ENCODE measurements at places on chromosomes 11 and 22.

- DNase-seq: no peak
Measured at GRCh38 chr11:7668911-7669310, 4.4 kb downstream of the CYB5R2 start.

DNA sequence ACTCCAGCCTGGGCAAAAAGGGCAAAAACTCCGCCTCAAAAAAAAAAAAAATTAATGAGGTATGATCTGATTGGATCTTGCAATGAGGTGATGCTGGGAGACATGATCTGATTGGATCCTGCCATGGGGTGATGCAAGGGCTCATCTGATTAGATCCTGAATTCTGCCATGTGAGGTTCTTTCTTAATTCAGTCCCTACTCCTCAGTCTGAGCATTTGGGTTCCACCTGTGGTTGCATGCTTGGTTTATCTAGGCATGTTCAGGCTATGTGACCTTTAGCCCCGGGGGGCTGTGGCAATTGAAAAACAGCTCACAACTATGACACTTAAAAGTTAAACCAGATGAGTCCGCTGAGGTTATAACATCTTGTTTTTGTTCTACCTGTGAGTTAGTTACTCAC lies 4.8 kb upstream of the TRIM6 start:
- DNase-seq: no peak

- peak; percentile 61 for DNase-seq
Measured at GRCh38 chr11:126978911-126979310, 21.7 kb downstream of the KIRREL3 start.

DNA sequence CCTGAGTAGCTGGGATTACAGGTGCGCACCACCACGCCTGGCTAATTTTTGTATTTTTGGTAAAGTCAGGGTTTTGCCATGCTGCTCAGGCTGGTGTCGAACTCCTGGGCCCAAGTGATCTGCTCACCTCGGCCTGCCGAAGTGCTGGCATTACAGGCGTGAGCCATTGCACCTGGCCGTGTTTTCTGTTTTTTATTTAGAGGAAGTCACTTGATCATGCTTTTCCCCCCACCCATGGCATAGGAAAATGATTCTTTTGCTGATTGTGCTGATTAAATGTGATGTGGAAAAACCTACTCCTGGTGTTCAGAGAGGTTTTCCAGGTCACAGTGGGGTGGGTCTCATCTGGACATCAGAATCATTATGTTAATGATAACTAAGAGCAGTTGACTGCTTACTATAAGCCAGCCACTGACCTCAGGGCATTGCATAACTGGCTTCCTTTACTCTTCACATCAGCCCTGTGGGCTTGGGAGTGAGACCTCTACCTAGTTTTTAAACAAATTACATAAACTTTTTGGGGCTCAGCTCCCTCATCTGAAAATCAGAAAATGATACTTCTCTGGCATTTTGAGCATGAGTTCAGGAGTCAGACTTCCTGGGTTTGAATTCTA lies 71.0 kb downstream of the PTPRJ start:
- DNase-seq: no peak

DNA sequence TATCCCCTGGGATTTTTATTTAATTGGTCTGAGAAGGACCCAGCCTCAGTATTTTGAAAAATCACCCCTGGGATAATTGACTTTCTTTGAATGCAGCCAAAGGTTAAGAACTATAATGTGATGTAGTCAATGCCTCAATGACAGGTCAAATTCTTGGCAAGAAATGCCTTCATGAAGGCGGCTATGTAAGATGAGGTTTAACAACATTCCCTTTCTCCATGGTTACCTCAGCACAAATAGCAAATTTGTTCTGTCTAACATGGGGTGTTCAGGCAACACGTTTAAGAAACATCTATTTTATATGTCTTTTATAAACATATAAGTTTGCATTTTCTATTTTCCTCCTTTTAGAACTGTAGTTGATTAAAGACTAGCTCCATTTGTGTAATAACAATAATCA lies 5.3 kb downstream of the SLN start:
- no peak for DNase-seq

DNA sequence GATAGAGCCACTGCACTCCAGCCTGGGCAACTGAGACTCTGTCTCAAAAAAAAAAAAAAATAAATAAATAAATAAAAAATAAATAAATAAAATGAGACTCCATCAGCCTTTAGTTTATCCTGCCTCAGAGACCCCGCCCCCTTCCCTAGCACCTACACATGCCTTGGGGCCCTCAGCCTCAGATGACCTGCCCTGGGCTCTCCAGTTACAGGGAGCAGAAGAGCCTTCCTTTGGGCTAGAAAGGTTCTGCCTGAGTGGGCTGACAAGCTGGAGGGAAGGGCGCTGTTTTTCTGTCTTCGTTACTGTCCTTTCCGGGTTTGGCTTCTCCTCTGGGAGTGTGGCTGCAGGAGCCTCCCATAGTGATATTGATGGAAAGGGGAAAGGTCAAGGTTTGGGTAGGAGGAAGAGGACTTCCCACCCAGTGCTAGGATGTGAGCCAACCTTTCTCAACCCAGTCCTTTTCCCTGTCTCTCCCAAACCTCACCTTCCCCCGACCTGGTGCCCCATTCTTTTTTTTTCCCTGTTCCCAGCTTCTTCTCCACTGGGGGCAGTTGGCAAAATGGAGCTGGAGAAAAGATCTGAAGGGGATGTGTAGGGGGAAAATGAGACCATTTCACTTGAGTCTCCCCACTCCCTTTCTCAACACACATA lies 1.5 kb upstream of the SF3B2 start:
- DNase-seq: no peak

GRCh38 chr11:70299636-70300035 lies 29.1 kb downstream of the PPFIA1 start:
- DNase-seq: no peak

- no peak for DNase-seq
Measured at GRCh38 chr11:1918436-1919315, 827 bp upstream of the TNNT3 start.

DNA sequence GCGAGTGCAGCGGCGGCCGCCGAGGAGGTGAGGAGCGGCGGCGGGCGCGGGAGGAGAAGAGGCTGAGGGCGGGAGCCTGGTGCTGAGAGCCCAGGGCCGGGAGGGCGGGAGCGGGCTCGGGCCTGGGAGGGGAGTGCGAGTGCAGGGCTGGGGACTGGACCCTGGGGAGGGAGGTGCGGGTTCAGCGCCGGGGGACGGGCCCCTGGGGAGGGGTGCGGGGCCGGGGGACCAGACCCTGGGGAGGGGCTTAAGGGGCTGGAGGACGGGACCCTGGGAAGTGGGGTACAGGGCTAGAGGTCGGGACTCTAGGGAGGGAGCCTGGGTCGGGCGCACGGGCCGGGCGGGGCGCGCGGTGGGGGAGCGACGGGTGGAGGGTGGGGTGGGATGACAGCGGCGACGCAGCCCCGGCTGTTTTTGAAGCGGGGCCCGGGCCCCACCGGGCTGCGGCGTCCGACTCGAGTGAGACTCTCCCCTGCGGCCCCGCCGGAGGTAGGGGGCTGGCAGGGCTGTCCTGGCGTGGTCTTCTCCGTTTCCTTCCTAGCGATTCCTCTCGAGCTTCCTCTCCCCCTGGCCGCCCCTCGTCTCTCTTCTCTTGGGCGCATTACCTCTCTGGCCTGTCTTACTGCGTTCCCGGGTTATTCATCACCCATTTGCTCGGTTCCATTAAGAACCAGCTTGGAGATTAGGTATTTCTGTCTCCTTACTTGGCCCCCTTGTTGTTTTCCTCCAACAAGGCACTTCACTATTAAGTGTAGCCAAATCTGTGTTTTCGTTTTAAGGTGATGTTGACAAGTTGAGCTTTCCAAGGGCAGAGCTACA lies 754 bp downstream of the NUP50 start:
- DNase-seq: no peak

- no peak for DNase-seq
Measured at GRCh38 chr11:121199516-121199915, 93.1 kb upstream of the SC5D start.

- no peak for DNase-seq
Measured at GRCh38 chr11:132106096-132106982, 735.9 kb downstream of the NTM start.

DNA sequence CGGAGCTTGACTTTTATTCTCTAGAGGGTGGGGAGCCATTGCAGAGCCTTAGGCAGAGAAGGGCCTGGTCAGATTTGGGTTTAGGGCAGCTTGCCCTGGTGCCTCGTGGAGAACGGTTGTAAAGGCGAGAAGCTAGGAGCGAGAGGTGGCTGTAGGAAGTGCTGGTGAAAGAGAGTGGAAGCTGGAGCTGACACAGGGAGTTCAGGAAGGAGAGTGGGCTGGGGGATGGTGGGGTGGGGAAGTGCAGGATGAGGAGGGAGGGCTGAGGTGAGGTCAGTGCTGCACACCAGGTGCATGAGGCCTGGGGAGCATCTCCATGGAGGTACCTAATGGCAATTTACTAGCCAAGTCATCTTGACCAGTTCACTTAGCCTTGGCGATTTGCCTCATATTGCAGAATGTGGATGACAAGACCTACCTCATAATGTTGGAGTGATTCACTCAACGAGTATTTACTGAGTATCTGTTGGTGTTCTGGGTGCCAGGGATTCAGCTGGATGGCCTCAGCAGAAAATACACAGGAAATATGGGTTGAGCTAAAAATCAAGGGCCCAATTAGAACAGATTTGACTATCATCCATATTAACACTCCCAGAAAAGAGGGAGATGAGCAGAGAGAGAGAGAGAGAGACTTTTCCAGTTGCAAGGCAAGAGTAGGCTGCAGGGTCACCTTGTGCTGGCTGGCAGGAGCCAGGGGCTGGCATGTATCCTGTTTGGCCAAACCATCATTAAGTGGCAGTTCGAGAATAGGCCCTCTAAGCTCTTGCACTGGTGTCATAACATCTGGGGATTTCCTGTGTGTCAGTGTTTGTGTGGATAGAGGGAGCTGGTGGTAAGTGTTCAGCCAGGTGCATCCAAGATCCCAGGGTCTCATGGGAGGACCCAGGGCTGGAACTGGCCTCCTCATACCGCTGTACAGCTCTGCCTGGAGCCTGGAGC lies 44.4 kb upstream of the CLDN5 start:
- DNase-seq: no peak

Measured in NCI-H510A (cell line).